ENCODE measurements at places on chromosomes 16 and 17.
A peak's percentile ranks its signal among the peaks of the same experiment; 100 is the strongest.

- no peak for DNase-seq
These were observed 20.1 kb downstream of the NMT1 start for GRCh38 chr17:45081047-45081703.

DNA sequence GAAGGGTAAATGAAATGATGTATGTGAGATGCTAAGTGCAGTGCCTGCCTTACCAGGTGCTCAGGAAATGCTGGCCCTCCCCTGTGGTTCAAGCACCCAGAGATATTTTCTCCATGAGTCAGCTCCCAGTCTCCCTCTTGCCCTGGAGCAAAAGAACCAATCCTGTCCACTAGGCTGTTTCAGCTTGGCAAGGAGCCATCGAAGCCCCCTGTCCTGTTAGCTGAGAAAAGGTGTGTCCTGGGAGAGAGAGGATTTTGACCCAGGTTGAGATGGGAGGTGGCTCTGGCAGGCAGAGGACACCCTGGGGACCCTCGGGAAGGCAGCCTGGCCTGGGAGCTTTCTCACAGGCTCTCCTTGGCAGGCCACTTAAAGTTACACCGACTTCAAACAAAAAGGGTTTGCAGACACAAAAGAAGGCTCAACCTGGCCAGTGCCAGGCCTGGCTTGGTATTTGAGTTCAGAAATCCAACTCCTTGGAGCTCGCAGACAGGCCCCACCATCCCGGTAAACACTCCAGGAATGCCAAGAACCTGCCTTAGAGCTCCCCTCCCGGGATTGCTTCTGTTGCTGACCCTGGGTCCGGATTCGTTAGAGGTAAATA lies 29.6 kb downstream of the NTN1 start:
- no peak for DNase-seq

DNA sequence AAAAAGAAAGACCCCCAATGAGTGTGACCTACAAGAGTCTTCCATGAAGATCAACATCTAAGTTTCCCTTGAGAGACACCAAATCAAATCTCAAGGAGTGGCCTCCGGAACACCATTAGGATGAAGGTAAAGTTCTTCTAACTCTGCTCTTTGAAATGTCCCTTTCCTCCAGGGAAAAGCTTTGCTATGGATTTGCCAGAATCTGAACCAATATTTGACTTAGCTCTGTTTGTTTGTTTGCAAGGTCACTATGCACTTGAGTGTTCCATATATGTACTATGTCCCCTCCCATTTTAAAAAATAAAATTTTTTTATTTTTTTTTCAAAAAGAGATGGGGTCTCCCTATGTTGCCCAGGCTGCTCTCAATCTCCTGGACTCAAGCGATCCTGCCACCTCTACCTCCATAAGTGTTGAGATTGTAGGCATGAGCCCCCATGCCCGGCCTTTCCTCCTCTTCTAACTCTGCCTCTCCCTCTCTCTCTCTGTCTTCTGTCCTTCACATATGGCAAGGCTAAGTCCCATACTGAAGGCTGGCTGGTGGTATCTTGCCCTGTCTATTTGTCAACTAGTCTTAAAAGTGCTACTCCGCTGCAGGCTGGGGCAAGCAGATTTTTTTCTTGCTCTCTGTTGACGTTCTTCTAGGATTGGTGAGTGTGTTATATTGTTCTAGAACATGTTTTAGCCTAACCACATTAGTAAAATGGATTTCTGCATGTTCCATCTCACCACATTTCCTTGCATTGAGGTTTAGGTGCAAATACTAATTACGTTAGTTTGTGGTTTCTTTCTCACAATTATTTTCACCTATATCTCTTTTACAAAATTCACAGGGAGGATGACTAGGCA lies 276.7 kb upstream of the DYNLRB2 start:
- DNase-seq: no peak

DNA sequence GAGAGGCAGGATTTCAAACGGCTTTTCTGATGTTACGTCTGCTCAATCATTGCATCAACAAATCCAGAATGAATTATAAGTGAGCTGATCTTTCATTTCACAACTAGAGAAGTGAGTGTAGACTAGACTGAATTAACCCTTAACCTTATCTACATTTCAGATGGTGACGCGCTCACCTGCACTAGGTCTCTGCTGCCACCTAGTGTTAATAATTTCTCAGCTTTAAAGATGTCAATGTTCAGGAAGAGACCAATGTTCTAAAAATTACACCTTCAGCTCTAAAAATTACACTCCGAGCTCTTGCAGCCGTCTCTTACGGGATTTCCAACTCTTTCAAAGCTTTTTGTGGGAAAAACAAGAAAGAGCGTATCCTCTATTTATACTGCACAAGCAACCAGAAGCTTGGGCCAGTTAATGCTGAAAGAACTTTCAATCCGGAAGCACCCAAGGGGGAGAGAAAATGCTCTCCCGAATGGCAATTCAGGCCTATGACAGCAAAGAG lies 88.2 kb upstream of the FA2H start:
- DNase-seq: no peak

GRCh38 chr17:50770346-50770745 lies 3.0 kb upstream of the ANKRD40CL start:
- DNase-seq: no peak

DNA sequence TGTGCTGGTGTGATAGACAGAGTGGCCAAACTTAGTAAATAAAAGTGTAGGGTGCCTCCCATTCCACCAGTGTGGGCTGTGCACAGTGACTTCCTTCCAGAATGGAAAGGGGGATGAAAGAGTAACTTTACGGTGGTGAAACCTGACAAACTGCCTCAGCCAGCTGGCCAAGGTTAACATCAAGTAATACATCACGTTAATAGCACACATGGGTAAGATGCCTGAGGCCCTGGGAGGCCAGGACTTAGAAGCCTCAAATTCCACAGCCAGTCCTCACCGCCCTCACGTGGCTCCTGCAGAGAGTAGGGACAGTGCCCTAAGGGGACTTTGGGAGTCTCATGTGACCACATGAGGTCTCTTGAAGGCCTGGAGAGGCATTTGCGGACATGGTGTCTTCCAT lies 14.1 kb downstream of the RMI2 start:
- DNase-seq: no peak

DNA sequence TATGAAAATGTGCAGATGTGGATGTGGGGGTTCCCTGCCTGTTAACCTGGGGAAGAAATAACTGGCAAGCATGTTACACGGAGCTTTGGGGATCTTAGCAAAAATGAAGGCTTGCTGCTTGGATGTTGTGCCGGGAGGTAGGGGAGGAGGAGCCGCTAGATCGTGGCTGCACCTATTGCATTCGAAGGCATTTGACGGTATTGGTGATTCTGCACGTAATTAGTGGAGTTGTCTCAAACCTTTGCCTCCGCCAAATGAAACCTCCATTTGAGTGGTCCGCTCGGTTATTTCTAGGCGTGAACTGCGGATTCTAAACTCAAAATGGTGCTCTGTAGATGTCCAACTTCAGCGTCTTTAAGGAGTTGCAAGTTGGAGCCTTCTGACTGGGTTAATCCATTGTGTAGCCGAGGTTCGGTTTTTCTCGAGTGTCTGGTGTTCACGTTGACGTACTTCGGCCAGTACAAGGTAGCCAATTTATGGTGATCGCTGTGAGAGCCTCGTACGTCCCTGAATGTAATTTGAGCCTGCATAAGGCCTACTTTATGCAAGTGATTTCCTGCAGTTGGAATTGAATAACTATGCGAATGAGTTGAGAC lies 1.5 kb downstream of the TNRC6C start:
- peak; percentile 41 for DNase-seq

GRCh38 chr16:53428681-53429080 lies 5.6 kb upstream of the RBL2 start:
- no peak for DNase-seq

- no peak for DNase-seq
These were observed 82.1 kb upstream of the ELAC2 start for GRCh38 chr17:13099926-13100325.

GRCh38 chr16:65200857-65201256 lies 79.0 kb upstream of the CDH11 start:
- DNase-seq: no peak

DNA sequence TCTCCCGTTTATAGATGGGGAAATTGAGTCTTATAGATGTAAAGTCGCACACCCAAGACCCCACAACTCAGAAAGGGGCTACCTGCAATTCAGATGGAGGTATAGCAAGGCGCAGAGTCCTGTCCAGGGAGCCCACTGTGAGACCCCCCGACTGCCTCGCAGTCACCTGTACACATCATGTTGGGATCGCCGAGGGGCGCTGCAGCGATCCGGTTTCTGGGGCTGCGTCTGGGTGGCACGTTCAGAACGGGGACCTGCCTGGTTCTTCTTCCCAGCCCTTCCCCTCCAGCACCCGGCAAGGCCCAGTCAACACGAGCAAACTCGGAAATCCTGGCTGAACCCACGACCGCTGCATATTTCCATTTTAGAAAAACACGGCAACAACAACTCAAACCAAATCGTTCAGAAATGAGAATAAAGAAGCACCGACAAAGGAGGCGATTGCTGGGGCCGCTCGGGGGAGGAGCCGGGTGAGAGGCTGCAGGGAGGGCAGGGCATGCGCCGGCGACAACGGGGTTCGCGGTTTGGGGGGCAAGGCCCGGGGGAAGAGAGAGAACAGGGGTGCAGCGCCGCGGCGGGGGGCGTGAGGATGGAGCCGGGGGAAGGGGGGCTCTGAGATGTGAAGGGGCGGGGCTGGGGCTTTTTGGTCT lies 643 bp downstream of the HSDL1 start:
- peak; percentile 56 for DNase-seq

GRCh38 chr17:1709403-1709951 lies 700 bp downstream of the TLCD2 start:
- DNase-seq: no peak

GRCh38 chr17:71237903-71238538 lies 882.8 kb upstream of the SOX9 start:
- DNase-seq: no peak

DNA sequence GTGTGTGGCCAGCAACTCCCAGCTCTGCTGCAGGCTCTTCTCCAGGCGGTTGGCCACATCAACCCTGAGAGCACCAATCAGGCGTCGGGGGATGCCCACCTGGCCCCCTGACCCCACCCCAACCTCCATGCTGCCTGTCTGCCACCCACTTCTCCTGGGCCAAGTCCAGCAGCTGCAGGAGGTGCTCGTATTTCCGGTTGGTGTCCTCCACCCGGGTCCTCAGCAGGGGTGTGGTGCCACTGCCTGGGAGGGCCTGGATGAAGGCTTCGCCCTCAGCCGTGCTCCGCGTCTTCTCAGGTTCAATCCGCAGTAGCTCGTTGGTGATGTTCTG lies 44.6 kb downstream of the UBN1 start:
- DNase-seq: no peak

GRCh38 chr17:19271780-19272357 lies 34.7 kb downstream of the EPN2 start:
- DNase-seq: no peak

GRCh38 chr16:26697807-26698206 lies 368.9 kb upstream of the C16orf82 start:
- no peak for DNase-seq

GRCh38 chr17:82200743-82201497 lies 11.7 kb downstream of the CCDC57 start:
- peak; percentile 93 for DNase-seq
